ENCODE measurements at places on chromosomes 11 and 22.

DNA sequence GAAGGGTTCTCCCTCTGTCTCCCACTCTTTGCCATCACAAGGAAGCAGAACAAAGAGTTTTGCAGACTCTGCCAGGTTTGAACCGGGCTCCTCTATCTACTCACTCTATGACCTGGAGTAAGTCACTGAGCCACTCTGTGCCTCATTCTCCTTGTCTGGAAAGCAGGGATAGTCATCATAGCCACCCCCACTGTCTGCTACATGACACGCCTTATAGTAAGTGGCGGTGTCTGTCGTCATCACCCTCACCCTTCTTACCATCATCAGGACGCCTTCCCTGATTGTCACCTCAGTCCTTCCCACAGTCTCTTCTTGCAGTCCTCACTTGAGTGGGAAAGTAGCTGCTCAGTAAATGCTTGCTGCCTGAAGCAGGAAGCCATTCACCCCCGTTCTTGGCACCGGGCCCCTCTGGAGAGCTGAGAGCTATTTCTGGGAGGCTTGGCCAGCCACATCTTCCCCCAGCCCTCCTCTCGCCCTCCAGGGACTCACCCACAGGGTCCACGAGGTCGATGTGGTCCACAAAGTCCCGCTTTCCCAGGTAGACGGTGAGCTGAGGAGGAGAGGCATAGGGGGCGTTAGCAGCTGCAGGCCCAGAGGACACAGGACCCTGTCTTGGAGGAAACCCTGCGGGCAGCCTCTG lies 46.4 kb downstream of the TPBGL start:
- no peak for DNase-seq

DNA sequence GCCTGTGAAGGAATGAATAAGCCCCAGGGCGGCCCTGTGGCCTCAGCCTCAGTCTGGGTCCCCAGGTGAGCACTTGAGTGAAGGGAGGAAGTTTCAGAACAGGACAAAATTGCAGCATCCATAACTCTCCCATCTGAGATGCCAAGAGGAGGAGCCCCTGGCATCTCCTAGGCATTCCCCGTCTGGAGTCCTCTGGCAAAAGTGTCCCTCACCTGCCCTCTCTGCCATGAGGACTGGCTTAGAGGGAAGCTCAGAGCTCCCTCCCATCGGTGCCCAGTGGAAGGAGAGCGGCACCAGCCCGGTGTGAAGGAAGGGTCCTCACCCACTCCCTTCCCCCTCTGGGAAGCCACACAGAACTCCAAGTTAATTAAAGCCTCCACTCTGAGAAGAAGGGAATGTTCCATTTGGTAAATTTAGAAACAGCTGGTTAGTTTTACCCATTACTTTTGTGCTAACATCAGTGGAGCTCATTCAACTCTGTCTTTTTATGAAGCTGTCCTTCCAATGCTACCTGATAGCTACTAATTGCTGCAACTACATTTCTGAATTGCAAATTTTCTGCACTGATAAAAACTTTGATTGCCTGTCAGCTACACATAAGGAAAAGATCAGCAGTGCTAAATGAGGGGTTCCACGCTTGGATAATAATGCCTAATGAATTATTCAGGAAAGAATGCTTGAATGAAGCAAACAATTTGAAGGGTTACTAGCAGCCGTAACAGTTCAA lies 123.3 kb upstream of the RCN1 start:
- peak; percentile 67 for DNase-seq

GRCh38 chr11:65479184-65480145 lies 19.4 kb upstream of the MALAT1 start:
- no peak for DNase-seq

DNA sequence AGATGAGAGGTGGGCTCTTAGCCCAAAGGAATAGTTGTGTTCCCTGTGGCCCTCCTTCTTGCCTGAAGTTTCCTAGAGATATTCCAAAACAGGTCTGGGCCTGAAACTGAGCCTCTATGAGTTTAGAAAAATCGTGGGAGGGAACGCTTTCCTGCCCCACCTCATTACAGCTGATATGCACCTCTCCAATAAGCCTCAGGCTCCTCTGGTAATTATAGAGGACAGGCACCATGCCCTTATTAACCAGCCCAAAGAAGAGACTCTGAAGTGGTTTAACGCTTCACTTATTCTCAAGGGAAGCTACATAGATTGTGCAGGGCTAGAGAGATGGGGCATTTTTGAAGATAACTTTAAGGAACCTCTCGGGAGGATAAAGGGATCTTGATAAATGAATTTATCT lies 3.4 kb upstream of the MPZL2 start:
- DNase-seq: no peak

DNA sequence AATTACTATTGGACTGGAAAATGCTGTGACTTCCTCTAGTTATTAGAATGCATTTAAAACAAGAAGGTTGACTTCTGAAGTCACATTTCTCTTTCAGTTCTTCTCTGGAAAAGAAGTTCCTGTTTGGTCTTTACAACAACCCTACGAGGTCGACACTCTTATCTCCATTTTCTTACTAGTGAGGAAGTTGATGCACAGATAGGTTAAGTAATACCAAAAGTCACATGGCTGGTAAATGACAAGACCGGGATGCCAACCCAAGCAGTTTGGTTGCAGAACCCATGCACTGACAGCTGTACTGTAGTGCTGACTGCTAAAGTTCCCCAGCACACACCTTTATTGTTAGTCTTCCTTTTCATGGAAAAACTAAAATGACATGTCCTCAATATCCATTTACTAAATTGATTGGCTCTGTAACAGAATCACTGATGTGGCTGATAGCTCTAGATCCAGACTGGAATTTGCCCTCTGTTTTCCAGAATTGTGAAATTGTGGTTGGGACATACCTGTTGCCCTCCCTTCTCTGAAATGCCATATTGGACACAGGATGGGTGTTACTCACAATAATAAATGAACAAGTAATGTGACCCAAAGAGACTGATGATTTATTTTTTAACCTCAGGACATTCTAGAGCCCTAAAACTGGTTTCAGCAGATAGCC lies 9.4 kb upstream of the TECTA start:
- DNase-seq: no peak

GRCh38 chr22:27791159-27791858 lies 10.2 kb downstream of the MN1 start:
- no peak for DNase-seq

DNA sequence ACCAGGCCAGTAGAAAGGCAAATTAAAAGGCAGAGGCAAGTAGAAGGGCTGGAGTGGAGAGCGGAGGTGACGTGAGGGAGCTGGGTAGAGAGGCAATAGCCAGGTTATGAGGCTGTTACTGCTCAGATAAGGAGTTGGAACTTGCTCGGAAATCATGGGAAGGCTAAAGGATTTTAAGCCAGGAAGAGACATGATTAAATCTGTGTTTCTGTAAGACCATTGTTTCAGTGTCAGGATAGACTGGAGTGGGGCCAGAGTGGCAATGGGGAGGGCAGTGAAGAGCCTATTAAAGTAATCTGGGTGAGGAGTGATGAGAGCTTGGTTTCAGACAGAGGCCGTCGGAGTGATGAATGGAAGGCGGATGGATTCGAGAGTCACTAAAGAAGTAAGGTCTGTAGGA lies 39.0 kb downstream of the GRAMD1B start:
- DNase-seq: no peak
